ENCODE measurements at places on chromosomes 1 and 21.

- no peak for DNase-seq
Observed at GRCh38 chr21:38499296-38499695, 1.0 kb upstream of the ERG start.

- no peak for DNase-seq
Observed at GRCh38 chr1:22223176-22223575, 80.3 kb upstream of the WNT4 start.

DNA sequence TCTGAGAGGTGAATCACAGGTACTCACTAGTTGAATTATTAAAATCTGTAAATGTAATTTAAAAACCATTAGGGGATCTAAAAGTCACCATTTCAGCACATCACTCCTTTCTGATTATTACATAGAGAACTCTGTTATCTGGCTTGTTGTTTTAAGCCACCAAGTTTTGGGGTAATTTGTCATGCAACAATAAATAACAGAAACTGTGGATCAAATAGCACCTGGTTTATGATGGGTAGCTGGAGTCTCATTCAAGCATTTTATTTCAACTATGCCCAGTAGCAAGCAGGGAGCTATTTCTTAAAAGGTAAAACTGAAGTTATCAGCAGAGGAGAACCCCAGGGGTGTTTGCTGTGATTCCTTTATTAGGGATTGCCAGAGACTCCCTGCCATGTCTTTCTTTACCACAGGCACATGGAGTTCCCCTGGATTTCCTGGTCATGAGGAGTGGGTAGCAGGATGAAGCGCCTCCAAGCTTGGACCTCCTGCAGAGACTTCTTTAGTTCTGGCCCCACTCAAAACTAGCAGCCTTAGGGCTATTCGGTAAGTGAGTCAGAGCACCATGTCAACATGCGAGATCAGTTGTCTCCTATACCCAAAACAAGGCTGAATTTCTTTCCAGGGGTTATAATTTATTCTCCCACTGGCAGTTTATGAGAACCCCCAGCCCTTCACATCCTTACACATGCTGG lies 179.2 kb downstream of the GIPC2 start:
- DNase-seq = no peak

- DNase-seq = no peak
Observed at GRCh38 chr1:240151136-240151735, 59.6 kb downstream of the FMN2 start.

GRCh38 chr1:4468804-4469514 lies 185.4 kb upstream of the AJAP1 start:
- no peak for DNase-seq

DNA sequence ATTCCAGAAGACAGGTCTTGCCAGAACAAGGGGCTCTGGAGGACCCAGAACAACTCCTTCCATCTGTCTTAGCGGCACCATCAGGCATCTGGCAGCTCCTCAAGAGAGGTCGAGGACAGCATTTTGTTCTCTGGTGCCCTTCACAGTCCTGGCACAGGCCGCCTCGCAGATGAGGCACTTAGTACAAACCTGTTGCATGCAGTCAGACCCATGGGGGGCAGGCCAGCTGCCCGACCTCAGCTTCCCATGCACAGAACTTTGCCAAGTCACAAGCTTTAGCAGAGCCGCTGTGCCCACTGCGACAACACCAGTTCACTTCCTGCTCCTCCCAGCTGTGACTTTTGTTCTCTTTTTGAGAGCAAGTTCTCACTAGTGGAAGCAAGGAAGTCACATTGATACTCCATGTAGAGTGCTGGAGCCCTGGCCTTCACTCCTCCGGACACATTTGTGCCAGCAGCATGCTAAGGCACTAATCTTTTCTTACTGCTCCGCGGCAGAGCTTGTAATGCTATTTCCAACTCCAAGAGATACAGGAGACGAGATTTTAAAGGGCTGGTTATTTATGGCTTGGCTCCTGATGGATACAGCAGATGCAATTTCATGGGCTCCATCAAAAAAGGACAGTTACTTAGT lies 44.6 kb downstream of the HMGB4 start:
- no peak for DNase-seq
